ENCODE measurements at places on chromosomes 6 and 20.

DNA sequence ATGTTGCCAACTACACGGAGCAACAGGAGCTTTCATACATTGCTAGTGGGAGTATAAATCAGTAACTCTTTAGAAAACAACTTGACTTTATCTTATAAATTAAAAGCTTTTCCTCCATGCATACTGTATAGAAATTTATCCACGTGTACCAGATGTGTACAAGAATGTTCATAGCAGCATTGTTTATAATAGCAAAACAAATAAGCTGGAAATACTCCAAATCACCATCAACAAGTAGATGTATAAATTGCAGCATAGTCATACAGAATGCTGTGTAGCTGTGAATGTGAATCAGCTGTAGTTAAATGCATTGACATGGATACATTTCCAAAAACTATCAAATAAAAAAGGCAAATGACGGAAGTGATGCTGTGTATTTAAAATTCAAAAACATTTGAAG, 6.0 kb downstream of the PSMF1 start:
- no peak for DNase-seq

DNA sequence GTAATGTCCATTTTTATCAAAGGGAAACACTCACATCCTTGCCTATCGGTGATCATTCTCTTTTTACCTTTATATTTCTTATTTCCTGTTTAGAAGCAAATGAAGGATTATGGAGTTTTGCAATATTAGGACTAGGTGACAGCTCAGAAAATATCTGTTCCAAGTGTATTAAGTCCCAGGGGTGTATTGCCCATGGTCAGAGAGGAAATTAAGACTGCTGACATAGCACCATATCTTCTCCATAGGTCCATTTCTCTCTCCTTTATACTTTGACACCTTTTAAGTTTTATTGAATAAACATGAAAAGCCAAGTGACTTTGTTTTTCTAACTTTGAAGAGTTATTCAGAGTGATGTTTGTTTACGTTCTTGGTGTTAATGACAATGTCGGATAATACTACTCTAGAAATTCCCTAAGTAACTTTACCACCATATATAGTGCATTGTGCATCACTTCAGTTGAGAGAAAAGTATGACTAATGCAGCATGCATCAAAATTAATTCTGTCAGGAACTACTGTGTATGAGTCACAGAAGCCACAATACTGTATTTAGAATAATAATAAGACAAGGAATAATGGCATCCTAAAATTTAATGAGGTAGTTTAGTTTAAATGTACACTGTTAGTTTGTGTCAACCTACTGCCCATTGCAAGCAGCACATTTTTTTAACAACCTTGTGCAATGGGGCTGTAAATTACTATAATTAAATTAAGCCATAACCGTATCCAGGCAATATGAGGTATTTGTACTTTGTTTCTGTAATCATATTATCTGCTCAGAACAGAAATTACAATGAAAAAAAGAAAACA, 474.4 kb upstream of the RNF217 start:
- DNase-seq: no peak

GRCh38 chr6:72624557-72625160, 2.8 kb downstream of the KCNQ5 start:
- no peak for DNase-seq

DNA sequence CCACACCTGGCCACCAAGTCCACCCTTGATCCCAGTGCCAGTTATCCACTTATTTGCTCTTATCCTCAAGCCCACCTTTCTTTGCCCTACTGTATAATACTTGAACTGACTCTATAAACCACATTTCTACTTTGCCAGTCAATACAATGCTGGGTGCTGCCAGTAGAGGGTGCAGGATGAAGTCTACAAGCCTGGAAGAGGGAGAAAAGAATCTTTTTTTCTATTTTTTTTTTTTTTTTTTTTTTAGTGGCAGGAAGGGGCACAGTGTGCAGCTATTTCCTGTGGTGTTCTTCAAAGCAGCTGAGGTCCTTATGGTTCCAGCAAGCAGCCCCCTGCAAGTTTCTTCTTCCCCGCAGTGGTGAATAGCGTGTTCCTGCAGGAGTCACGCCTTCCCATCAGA, 22.2 kb upstream of the GABRR1 start:
- DNase-seq: no peak

- DNase-seq: no peak
These were observed 34.3 kb upstream of the PRIM2 start for GRCh38 chr6:57283106-57283505.

DNA sequence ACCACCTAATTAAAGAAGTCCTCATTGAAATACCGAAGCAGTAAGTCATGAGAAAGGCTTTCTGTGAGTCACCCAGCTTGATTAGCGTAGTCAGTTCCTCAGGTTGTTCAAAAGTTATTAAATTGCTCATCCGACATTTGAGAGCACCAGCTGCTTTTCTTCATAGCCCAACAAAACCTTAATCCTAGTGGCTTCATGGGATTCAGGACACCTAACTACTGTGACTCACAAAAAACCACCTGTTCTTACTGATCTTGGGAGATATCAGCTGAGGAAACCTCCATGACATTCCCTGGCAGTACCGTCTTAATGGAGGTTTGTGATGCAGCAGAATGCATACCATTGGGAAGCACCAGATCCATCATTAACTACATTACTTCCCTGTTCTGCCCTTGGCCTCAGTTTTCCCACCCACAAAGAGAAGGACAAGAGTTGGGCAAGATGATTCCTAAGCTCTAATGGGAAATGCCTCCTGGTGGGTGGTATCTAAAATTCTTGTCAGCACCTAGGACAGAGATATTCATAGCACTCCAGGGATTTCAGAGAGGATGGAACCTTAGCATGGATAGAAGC, 103.8 kb downstream of the KHDC1L start:
- DNase-seq: no peak

- DNase-seq: no peak
These were observed 27.9 kb downstream of the FOXO3 start for GRCh38 chr6:108588586-108588985.

DNA sequence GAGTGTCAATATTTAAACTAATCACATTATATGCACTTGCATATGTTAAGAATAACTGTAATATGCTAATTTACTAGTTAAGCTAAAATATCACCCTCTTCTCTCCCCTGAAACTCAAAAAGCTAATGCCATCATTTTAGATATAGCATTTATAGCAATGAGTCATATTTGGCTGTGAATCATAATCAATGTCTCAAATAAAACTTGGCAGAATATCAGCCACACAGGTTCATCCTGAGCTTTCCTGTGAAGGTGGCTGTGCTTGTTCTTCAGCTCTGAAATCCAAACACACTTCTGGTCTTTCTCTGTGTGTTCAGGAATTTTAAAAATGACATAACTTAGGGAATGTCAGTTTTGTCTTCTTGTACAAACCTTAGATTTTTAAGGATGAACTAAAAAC, 12.8 kb upstream of the PNRC1 start:
- no peak for DNase-seq

DNA sequence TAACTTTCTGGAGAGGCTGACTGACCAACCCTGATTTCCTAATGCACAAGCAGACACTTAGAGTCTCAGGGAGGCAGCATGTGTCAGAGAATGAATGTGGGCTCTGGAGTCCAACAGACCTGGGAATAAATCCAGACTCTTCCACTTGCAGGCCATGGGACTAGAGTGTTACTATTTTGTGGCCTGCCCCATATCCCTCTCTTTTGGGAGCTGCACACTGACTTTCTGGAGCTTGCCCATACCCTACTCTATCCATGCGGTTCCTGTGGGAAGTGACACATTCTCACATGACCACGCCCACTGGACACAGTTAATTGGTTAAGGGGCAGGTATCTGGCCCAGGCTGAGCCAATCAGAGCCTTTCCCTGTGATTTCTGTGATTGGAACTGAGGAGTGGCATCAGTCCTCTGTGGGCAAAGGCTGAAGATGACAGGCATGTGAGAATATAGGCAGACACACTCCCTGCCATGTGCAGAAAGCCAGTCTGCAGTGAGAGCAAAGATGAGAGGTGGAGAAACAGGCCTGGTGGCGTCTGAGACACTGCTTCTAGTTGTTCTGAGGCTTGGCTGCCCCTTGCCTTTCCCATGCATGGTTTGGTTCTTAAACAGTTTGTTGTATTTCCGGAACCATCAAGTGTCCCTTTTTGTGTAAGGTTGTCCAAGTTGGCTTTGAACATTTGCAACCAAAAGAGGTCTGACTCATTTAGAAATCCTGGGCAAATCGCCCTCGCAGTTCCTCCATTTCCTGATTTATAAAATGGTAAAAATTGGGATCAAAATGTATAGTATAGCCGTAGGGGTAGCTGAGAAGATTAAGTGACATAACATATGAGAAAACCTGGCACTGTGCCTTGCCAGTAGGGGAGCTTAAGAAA, 125.6 kb downstream of the CDC5L start:
- no peak for DNase-seq

DNA sequence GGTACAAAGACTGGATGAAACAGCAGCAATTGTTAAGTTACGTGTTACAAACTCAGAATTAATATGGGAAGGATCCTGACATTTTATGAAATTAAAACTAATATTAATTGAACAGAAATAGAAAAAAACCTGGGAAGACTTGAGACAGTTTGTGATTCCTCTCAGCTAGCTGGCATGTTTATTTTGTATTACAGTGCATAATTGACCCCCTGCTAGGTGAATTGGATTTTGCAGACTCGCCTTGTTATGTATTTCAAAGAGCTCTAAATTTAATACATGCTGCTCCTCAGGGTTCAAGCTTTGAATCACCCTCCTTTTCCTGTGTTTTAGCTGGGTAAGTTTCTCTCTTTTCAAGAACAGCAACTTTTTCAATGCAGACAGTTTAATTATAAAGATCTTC, 339.4 kb downstream of the PLCB1 start:
- DNase-seq: no peak

DNA sequence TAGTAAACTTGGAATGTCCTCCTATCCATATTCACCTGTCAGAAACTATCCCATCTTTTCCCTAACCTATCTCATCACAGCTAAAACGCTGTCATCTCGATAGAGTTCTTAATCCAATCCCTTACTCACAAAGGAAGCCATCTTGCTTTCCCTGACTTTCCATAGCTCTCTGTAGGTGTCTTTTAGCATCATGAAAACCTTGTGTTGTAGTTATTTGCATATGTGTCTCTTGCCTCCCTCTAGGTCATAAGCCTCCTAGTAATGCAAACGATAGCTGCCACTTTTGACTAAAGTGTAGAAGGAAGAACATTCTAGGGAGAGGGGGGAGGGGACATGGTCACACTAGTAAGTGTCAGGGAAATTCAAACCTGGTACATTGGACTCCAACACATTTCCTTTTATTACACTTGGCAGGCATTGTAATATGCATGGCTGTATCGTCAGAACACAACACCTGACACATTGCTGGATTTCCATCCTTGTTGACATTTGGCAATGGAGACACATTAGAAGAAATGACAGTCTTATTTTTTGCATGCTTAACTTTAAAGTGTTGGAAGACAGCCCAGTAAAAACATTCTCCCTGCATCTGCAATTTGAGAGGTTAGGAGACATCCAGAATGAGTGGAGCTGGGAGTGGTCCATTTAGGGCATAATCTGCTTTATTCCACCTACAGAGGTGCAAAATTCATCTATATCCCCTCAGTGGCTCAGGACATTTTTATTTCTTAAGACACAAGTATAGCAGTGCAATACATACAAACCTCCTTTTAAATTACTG, 283.4 kb downstream of the HAO1 start:
- DNase-seq: no peak

DNA sequence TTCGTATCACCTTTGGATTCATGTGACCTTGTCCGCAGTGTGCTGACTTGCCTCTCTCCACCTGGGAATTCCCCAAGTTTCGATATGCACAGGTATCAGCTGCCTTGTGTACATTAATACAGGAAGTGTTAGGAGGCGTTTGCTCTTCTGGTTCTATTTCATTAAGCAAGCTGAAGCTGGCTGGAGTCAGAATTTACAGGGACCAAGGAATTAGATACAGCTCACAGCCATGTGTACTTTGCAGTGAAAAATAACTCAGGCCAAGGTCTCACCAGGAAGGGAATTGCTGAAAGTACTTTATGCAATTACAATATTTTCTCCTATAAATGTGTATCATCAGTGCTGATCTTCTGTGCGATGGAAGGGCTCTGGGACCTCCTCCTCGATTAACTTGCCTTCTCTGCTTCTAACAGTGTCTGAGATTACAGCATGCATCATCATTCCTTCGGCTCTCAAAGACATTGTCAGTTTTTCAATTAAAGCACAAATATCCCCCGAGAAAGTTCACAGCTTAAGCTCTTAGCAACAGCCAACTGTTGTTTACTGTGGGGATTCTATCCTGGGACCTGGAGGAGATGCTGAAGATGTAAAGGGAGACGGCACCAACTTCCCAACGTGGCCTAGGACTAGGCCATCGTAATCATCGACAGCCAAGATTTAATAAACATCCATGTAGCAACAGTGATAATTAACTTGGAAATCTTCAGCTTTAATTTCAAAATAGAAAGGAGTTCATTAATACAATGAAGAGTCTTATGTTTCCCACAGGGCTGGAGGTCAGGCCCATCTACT, 13.8 kb upstream of the TIAM2 start:
- DNase-seq: no peak

- no peak for DNase-seq
These were observed 930.8 kb downstream of the TFAP2A start for GRCh38 chr6:9484091-9484490.

GRCh38 chr6:25637211-25637610, 14.8 kb upstream of the SCGN start:
- DNase-seq: no peak

DNA sequence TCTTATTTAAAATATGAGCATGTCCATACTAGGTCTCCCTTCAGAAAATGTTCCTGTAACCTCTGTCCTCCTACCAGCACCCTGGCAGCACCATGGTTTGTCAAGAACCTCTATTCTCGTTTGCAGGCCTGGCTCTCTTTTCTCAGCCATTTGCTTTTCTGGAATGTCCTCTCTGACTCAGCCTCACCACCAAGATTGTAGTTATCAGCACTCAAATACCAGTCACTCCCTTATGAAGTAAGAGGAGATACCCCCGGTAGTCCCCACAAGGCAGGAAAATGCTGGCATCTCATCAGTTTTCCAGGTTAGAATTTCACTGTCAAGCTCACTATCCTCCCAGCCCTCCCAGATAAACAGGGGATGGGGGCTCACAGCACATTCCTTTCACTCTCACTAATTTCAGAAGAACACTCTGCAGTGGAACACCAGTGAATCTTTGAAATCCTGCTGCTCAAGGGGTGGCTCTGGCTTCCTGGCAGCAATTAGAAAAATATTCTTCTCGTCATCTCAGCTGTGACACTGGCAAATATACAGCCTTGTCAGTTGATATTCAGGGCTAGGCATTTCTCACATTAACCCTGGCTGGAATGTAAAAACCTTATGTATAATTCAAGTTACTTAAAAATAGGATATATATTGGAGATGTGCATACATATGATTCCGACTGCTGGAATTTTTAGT, 129.2 kb downstream of the TBX18 start:
- no peak for DNase-seq

- no peak for DNase-seq
These were observed 16.6 kb downstream of the ZHX3 start for GRCh38 chr20:41300886-41301285.

GRCh38 chr6:23269436-23269835, 700.1 kb downstream of the HDGFL1 start:
- DNase-seq: no peak

DNA sequence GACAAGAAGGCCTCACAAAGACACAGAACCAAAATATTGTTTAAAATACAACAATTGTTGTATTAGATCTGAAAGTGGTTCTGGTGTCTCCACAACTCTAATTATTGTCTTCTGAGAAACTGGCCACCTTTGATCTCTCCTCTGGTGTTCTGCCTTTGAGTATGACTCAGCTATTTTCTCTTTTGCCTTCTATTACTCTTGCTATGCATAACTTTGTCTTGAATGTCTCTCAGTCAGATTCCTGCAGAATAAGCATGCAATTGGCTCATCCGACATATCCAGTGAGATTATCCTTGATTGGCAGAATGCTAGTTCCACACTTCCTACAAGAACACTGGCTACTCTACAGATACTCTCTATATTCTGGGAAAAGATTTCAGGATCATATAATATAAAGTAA, 14.3 kb upstream of the EPM2A start:
- no peak for DNase-seq

Measured in activated CD4-positive, alpha-beta T cell treated with anti-CD3 and anti-CD28 coated beads for 24 hours (primary cell).